ENCODE measurements at places on chromosomes 6 and 20.

- no peak for DNase-seq
These were observed 86.9 kb upstream of the SLC24A3 start for GRCh38 chr20:19125508-19125907.

GRCh38 chr6:149212206-149212605 lies 105.3 kb upstream of the TAB2 start:
- DNase-seq: no peak

- no peak for DNase-seq
These were observed 330.8 kb downstream of the PRL start for GRCh38 chr6:21965953-21966539.

- no peak for DNase-seq
These were observed 115.4 kb downstream of the QRSL1 start for GRCh38 chr6:106744781-106745180.
